ENCODE measurements at places on chromosomes 12 and 14.

DNA sequence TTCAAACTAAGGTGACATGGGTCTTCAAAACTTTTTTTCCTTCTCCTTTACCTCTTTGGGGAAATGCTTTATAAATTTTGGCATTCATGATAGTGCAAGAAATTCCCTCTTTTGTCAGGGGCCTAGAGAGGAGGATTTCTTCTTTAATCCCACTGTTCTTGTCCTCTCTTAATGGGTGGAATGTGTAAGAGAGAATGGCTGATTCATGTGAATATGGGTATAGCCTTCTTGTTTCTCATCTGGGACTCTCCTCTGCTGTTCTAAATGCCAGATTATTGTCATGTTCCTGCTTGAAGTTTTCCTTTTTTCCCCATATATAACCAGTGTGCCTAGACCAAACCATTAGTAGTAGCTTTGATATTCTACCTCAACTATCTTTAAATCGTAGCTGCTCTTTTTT is 46.7 kb downstream of the SLC38A4 start:
- no peak for DNase-seq

DNA sequence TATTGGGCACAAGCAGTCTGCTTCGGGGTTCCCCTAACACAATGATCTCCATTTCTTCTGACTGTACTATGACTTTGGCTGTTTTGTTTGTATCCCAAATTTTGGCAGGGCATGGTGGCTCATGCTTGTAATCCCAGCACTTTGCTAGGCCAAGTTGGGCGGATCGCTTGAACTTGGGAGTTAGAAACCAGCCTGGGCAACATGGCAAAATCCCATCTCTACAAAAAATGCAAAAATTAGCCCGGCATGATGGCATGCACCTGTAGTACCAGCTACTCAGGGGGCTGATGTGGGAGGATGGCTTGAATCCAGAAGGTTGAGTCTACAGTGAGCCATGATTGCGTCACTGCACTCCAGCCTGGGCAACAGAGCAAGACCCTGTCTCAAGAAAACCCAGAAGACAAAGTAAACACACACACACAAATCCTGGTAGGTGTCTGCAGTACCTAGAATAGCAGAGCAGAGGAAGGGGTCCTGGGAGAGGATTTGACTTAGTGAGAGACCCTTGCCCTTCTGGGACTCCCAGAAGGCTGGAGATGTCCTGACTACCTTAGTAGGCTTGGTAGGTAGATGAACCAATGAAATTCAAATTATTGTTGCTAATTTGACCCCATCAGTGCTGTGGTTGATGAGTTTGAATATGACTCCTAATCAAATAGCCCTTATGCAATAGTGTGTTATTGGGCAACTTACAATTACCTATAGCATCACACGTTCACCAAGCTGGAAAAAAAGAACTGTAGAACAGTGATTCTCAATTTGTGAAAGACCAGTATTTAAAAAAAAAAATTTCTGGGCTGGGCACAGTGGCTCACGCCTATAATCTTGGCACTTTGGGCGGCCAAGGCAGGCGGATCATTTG is 6.8 kb upstream of the AEBP2 start:
- no peak for DNase-seq

DNA sequence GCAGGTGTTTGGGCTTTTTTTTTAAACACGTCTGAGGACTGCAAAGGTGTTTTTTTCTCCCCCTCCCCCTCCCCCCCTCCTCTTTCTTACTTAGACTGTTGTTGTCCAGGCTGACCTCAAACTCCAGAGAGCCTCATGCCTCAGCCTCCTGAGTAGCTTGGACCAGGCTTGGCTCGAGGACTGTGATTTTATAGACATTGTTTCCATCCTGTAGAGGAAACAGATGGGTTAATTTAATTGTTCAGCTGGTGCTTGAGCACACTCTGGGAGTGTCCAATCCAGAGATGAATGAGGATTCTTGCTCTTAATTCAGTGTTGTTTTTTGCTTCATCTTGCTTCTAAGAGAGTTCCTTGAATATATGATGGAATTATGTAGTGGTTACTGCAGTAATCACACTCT is 42.1 kb downstream of the RASSF3 start:
- no peak for DNase-seq

DNA sequence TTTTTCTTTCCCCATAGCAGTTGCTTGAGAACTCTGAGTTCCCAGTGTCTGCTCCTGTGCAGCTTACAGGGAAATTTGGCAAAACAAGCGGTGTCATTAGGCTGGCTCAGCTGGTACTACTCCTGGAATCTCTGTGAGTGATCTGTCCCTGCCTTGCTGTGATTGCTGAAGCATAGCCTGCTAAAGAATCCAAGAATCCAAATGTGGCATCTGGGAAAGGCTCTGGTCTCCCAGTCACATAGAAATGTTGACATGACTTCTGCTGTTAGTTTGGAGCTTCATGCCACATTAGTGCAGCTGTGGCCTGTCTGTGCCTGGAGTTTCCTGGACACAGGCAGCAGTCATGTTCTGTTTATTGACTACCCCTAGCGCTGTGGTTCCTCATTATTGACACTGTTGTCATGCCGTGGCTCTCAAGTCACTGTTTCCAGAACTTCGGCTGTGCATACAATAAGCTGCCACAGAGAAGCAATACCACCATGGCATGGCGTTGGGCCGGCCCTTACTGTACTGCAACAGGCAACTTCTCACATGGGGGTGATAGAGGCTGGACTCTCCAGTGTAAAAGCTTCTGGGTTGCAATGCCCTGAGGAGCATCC is 166.8 kb downstream of the MYRFL start:
- no peak for DNase-seq

- DNase-seq = no peak
Observed at GRCh38 chr12:26119391-26119989, 5.3 kb downstream of the BHLHE41 start.

GRCh38 chr12:97142737-97143410 is 235.8 kb downstream of the NEDD1 start:
- no peak for DNase-seq

DNA sequence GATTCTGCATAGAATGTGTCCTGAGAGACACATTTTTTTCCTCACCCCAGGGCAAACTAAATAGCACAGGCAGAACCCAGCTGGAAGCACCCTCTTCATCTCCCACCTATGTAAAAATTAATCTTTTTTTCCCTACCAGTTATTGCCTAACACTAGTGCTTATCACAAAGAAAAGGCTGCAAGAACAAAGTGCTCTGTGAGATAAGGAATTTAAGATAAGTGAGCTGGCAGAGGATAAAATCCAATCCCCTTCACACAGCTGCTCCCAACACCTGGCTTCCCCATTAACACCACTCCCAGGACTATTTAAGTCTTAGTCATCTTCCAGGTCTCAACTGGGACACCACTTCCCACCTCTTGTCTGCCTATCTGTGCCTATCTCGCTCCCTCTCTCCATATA is 75.2 kb downstream of the TTC9 start:
- no peak for DNase-seq

DNA sequence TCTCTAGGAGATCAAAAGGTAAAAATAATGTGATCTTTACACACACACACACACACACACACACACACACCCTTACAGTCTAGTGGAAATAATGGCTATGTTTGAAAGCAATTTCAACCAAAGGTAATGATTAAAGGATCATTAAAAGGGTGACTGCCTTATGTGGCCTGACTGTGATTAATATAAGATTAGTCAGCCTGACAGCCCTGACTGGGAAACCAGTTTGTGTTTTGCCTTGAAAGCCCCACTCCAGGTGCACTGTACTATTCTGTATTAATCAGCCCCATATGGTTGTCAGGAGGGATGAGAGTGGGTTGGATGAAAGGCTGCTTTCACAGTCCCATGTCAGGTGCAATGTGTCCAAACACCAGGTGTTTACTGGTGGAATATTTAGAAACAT is 10.5 kb downstream of the RASSF9 start:
- no peak for DNase-seq

- DNase-seq = no peak
Observed at GRCh38 chr14:88296351-88296750, 26.7 kb downstream of the KCNK10 start.

GRCh38 chr14:98900236-98900635 is 371.8 kb downstream of the BCL11B start:
- no peak for DNase-seq

GRCh38 chr14:60599727-60600126 is 49.5 kb downstream of the SIX1 start:
- DNase-seq = no peak

- DNase-seq = no peak
Observed at GRCh38 chr14:98161356-98161755, 1110.6 kb downstream of the BCL11B start.

GRCh38 chr12:11765817-11766794 is 116.6 kb downstream of the ETV6 start:
- DNase-seq = no peak

- DNase-seq = peak; percentile 63
Observed at GRCh38 chr14:104935026-104935650, 10.5 kb downstream of the PLD4 start.

- no peak for DNase-seq
Observed at GRCh38 chr12:6374028-6374785, 1.2 kb downstream of the SCNN1A start.

DNA sequence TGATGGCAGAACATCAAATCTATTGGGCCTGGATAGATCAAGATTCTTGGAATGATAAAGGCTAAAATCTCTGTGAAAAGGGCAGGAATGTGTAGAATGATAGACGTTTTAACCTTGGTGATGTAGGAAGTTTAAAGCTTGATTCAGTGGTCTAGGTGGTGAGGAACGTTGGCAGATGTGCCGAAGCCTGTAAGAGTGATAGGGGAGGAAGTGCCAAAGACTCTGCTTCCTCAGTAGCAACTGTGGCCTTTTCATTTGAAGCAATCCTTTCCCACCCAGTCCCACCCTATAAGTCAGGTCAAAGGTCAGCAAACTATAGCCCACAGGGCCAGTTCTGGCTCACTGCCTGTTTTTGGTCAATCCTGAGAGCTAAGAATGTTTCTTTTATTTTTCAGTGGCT is 62.2 kb downstream of the MBIP start:
- no peak for DNase-seq

GRCh38 chr12:128339126-128339520 is 72.2 kb downstream of the TMEM132C start:
- DNase-seq = no peak

DNA sequence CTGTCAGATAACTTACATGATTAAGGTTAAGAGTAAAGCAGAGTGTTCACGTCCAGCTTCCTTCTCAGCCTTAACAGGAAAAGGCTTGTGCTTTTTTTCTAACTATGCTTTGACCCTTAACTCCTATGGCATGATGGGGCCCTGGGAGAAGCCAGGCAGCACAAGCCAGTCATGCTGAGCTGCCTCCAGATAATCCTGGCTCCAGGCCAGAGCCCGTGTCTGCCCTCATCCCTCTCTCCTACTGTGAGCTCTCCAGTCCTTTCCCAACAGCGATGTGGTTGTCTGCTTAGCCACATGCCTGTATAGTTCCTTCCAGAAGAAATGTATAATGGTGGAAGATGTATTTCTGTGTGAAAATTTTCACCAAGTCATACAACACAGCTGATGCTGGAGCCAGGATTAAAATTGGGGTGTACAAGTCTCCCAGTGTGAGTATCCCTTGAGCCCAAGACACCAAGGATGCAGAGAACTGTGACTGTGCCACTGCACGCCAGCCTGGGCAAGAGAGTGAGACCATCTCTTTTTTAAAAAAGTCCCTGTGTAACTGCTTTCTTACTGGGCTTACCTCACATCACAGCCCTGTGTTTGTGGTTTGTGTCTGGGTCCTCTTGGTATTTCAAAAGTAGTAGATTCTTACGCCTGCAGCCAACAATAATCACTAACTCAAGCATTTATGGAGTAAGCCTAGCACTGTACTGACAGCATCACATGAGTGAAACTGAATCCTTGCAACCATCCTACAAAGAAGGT is 7.9 kb upstream of the ITFG2 start:
- no peak for DNase-seq

DNA sequence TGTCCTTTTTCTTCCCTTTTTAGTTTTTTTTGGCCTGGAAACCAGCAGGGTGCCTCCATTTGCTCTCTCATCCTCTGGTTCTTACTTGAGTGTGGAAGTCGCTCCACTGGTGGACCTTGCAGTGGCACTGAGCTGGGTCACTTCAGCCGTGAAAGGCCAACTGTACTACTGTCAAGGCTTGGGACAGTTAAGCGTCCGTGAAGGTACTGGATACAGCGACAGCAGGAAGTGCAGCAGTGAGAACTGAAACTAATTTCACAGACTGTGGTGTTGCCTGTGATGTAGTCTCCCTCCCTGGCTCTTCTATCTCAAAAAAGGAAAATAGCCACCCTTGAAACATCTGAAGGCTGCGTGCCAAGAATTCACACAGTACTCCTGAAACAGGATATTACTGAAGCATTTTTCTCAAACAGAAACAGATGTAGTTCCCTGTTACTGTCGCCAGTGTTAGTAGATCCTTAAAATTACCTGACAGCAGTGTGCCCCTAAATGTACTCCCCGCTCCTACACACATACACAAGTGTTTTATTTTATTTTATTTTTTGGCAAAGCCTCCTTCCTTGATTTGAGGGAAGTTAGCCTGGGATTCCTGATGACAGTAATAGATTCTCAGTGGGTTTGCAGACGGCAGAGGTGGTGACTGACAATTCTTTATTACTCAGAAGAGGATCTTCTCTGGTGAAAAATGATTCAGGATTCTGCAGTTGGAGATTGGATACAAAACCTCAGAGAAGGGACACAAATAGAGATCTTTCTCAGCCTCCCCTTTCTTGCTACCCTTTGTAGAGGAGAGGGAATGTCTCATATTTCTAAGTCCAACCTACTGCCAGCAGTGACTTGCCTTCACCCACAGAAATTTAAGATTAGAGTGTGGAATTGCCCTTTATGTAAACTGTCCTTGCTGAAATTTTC is 4.4 kb downstream of the SUSD6 start:
- DNase-seq = no peak

GRCh38 chr12:118274066-118274465 is 98.6 kb downstream of the TAOK3 start:
- DNase-seq = no peak

DNA sequence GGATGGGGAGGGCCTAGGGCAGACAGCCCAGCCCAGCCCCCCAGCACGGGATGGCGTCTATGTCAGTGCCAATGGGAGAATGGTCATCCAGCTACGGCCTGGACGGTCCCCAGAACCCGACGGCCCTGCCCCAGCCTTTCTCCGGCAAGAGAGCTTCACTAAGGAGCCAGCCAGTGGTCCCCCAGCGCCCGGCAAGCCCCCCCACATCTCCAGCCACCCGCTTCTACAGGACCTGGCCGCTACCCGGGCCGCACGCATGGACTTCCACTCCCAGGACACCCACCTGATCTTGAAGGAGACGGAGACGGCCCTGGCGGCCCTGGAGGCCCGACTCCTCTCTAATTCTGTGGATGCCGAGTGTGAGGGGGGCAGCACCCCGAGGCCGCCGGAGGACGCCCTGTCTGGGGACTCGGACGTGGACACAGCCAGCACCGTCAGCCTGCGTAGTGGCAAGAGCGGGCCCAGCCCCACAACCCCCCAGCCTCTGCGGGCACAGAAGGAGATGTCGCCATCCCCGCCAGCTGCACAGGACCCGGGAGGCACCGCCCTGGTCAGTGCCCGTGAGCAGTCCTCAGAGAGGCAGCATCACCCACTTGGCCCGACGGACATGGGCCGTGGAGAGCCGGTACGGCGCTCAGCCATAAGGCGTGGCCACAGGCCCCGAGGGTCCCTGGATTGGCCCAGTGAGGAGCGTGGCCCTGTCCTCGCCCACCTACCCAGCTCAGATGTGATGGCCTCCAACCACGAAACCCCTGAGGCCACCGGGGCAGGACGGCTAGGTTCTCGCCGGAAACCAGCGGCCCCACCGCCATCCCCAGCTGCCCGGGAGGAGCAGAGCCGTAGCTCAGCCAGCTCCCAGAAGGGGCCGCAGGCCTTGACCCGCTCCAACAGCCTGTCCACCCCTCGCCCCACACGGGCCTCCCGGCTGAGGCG is 21.9 kb downstream of the CEP170B start:
- no peak for DNase-seq
